Caco-2 (cell line): ENCODE measurements at places on chromosomes 13 and 19. TPM values are rescaled to one million over a fixed set of nuclear protein-coding genes. Genes with fewer than 3 reads are reported as not detected.

SPRED3 gene
- total RNA-seq: 2.9 and 3.5 TPM in 2 replicates

NFIC gene
- total RNA-seq: 5.1 and 5.5 TPM in 2 replicates

- peak; percentile 54 for DNase-seq
Measured at GRCh38 chr19:33273881-33274662, 28.3 kb downstream of the CEBPA start.

HMG20B gene
- total RNA-seq: 33.9 and 34.5 TPM in 2 replicates

GRCh38 chr13:76719955-76720354 is 166.2 kb downstream of the KCTD12 start:
- DNase-seq: no peak

GRCh38 chr13:80361883-80362327 is 21.0 kb upstream of the SPRY2 start:
- DNase-seq: peak; percentile 42

- no peak for DNase-seq
Measured at GRCh38 chr19:48877855-48878195, 5.6 kb downstream of the PPP1R15A start.
